Activated B cell treated with CpG ODN at 0.5 μM for 24 hours (primary cell): ENCODE measurements at places on chromosomes 4 and X.

- H3K4me3 ChIP-seq, result no peak overlapping the region
- no peak overlapping the region for H3K27ac ChIP-seq
- no peaks in the 10 kb centered on the region for H3K27me3 ChIP-seq
- H3K4me1 ChIP-seq, result peaks cover 10% of the 10 kb centered on the region
- no peaks in the 10 kb centered on the region for H3K36me3 ChIP-seq
These were observed 46.9 kb downstream of the SH2D1A start for GRCh38 chrX:124393238-124393637.

DNA sequence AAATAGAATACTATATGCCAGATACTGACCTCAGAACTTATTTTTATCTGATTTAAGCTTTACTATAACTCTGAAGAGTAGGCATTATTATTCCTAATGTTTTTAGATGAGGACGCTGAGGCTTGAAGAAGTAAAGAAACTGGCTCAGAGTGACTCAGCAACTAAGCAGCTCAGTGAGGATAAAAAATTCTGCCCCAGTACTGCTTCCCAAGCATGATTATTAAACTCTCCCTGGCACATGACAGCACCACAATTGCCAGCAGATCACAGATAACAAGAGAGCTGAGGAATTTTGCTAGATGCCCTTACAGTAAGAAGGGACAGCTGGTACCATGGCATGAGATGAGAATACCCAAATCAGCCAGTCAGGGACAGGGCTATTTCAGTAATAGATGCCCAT is 219.4 kb downstream of the NKX6-1 start:
- DNase-seq, result no peak
- H3K27me3 ChIP-seq, result no peaks in the 10 kb centered on the region
- H3K27ac ChIP-seq, result no peak overlapping the region
- H3K36me3 ChIP-seq, result no peaks in the 10 kb centered on the region

- H3K27ac ChIP-seq, result no peak overlapping the region
- no peak overlapping the region for H3K4me3 ChIP-seq
- H3K36me3 ChIP-seq, result no peaks in the 10 kb centered on the region
- peaks cover 29% of the 10 kb centered on the region for H3K27me3 ChIP-seq
- DNase-seq, result no peak
- peaks cover 29% of the 10 kb centered on the region for H3K4me1 ChIP-seq
These were observed 36.6 kb upstream of the WDR1 start for GRCh38 chr4:10153161-10153560.

GRCh38 chr4:2831611-2832308 is 11.9 kb upstream of the ADD1 start:
- DNase-seq, result peak; percentile 17
- peak overlapping the region; percentile 83 for H3K27ac ChIP-seq
- peaks cover 42% of the 10 kb centered on the region for H3K36me3 ChIP-seq
- H3K27me3 ChIP-seq, result no peaks in the 10 kb centered on the region
- H3K4me3 ChIP-seq, result peak overlapping the region; percentile 67
- peaks cover 52% of the 10 kb centered on the region for H3K4me1 ChIP-seq

GRCh38 chrX:136911253-136911652 is 30.7 kb upstream of the RBMX start:
- peaks cover 6% of the 10 kb centered on the region for H3K4me1 ChIP-seq
- H3K4me3 ChIP-seq, result no peak overlapping the region
- DNase-seq, result no peak
- no peaks in the 10 kb centered on the region for H3K27me3 ChIP-seq
- peaks cover 4% of the 10 kb centered on the region for H3K36me3 ChIP-seq

DNA sequence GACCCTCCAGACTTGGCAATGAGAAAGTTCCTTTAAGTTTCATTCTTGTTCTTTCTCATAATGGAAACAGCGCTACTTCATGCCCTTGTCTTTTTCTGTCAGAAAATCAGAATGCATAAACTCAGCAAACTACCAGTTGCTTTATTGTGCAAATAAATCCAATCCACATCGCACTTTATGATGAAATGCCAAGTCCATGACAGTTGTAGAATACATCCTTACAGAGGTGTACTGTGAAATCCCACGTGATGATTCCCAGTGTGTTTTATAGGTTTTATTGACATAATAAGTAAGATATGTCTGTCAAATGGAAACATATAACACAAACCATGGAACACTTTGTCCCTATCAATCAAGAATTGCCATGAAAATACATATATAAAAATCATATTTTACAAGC is 295.0 kb downstream of the PCDH7 start:
- H3K27ac ChIP-seq, result no peak overlapping the region
- DNase-seq, result no peak
- H3K4me3 ChIP-seq, result no peak overlapping the region
- no peaks in the 10 kb centered on the region for H3K4me1 ChIP-seq

- no peak overlapping the region for H3K4me3 ChIP-seq
- no peaks in the 10 kb centered on the region for H3K4me1 ChIP-seq
- H3K36me3 ChIP-seq, result no peaks in the 10 kb centered on the region
- H3K27me3 ChIP-seq, result no peaks in the 10 kb centered on the region
- H3K27ac ChIP-seq, result no peak overlapping the region
These were observed 38.6 kb upstream of the NEIL3 start for GRCh38 chr4:177271091-177271490.

- no peak overlapping the region for H3K4me3 ChIP-seq
- no peaks in the 10 kb centered on the region for H3K36me3 ChIP-seq
- H3K4me1 ChIP-seq, result no peaks in the 10 kb centered on the region
- no peak for DNase-seq
- H3K27me3 ChIP-seq, result no peaks in the 10 kb centered on the region
These were observed 102.3 kb upstream of the S100G start for GRCh38 chrX:16547644-16548043.

GRCh38 chrX:69277369-69277990 is 112.2 kb upstream of the PJA1 start:
- DNase-seq, result no peak
- H3K27me3 ChIP-seq, result peaks cover 4% of the 10 kb centered on the region
- H3K36me3 ChIP-seq, result no peaks in the 10 kb centered on the region
- H3K27ac ChIP-seq, result no peak overlapping the region

GRCh38 chrX:108494406-108495090 is 54.9 kb downstream of the COL4A5 start:
- H3K4me1 ChIP-seq, result no peaks in the 10 kb centered on the region
- no peaks in the 10 kb centered on the region for H3K27me3 ChIP-seq
- H3K4me3 ChIP-seq, result no peak overlapping the region
- DNase-seq, result no peak
- H3K36me3 ChIP-seq, result no peaks in the 10 kb centered on the region
- H3K27ac ChIP-seq, result no peak overlapping the region

- DNase-seq, result no peak
- H3K27ac ChIP-seq, result peak overlapping the region; percentile 79
- peaks cover 22% of the 10 kb centered on the region for H3K36me3 ChIP-seq
- peak overlapping the region; percentile 72 for H3K4me3 ChIP-seq
- H3K4me1 ChIP-seq, result peaks cover 90% of the 10 kb centered on the region
These were observed 90.8 kb downstream of the IRF2 start for GRCh38 chr4:184383497-184384055.

GRCh38 chr4:127149086-127149485 is 483.7 kb upstream of the INTU start:
- H3K4me3 ChIP-seq, result no peak overlapping the region
- H3K27ac ChIP-seq, result no peak overlapping the region
- no peaks in the 10 kb centered on the region for H3K4me1 ChIP-seq
- H3K36me3 ChIP-seq, result no peaks in the 10 kb centered on the region

- H3K27ac ChIP-seq, result no peak overlapping the region
- no peaks in the 10 kb centered on the region for H3K4me1 ChIP-seq
- no peak for DNase-seq
These were observed 27.7 kb upstream of the RPL34 start for GRCh38 chr4:108592674-108592986.

- no peak for DNase-seq
- H3K27ac ChIP-seq, result peak overlapping the region; percentile 74
- no peak overlapping the region for H3K4me3 ChIP-seq
- no peaks in the 10 kb centered on the region for H3K36me3 ChIP-seq
- no peaks in the 10 kb centered on the region for H3K27me3 ChIP-seq
- H3K4me1 ChIP-seq, result peaks cover 50% of the 10 kb centered on the region
These were observed 65.8 kb upstream of the MSN start for GRCh38 chrX:65601530-65602220.

GRCh38 chrX:43964936-43965335 is 8.3 kb downstream of the NDP start:
- no peak for DNase-seq
- no peaks in the 10 kb centered on the region for H3K4me1 ChIP-seq
- H3K27me3 ChIP-seq, result no peaks in the 10 kb centered on the region
- no peaks in the 10 kb centered on the region for H3K36me3 ChIP-seq

DNA sequence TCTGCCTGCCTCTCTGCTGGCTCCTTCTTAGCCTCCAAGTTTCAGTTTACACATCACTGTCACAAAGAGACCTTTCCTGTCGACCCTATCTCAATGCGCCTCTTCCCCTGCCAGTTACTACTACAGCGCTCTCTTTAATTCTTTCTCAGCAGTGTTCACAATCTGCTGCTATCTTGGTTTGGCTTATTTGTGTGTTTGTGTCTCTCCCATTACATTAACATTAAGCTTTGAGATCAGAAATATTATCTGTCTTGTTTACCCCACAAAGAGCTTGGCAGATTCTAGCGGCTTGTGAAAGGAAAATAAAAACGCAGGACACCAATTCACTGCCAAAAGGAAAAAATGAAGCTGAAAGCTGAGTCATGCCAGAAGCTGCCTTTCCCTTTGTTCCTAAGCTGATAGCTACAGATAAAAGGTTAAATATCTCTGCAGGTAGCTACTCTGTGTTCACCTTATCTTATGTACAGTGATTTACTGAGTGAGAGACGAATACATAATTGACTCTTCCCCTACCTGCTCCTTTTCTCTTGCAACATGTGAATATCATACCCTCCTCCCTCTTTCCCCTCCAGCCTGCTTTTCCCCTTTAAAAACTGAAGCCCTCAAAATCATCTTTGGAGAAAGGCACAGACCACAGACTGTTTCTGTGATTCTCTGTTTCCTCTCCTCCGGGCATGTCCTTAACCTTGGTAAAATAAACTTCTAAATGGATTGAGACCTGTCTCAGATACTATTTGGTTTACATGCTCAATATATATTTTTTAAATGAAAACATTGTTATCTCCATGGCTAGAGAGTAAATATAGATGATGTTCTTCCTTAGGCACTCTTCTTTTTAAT is 19.3 kb upstream of the SLC9A7 start:
- H3K27me3 ChIP-seq, result no peaks in the 10 kb centered on the region
- no peak overlapping the region for H3K4me3 ChIP-seq
- H3K4me1 ChIP-seq, result no peaks in the 10 kb centered on the region
- no peaks in the 10 kb centered on the region for H3K36me3 ChIP-seq

DNA sequence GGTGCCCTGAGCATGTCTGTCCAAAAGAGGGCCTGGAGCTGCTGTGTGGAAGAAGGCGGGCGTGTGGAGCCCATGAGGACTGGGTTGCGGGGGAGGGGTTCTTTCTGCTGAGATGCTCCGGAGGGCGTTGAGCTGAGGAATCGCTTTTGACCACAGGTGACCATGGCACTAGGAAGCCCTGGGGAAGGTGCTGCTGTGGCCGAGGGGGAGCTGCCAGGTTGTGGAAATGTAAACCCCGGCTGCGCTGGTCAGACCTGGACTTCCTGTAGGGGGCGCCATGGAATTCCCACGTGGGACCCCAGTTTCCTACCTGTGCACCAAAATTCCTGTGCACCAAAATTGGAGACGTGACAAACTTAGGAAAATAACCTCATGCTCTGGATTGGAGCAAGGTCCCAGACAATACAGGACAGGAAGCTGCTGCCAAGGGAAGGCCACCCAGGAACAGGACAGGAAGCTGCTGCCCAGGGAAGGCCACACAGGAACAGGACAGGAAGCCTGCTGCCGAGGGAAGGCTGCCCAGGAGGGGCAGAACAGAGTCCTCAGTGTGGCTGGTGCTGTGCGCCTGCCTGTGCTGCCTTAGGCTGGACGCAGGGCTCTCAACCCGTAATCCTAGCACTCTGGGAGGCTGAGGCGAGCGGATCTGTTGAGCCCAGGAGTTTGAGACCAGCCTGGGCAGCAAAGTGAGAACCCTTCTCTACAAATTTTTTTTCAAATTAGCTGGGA is 28.4 kb upstream of the UVSSA start:
- no peaks in the 10 kb centered on the region for H3K27me3 ChIP-seq
- H3K4me1 ChIP-seq, result no peaks in the 10 kb centered on the region
- no peak overlapping the region for H3K4me3 ChIP-seq
- H3K27ac ChIP-seq, result no peak overlapping the region
- no peak for DNase-seq

- no peaks in the 10 kb centered on the region for H3K36me3 ChIP-seq
- peak overlapping the region; percentile 85 for H3K27ac ChIP-seq
- no peaks in the 10 kb centered on the region for H3K27me3 ChIP-seq
- H3K4me3 ChIP-seq, result no peak overlapping the region
- peaks cover 58% of the 10 kb centered on the region for H3K4me1 ChIP-seq
- no peak for DNase-seq
These were observed 20.1 kb upstream of the SASH3 start for GRCh38 chrX:129759576-129760061.

DNA sequence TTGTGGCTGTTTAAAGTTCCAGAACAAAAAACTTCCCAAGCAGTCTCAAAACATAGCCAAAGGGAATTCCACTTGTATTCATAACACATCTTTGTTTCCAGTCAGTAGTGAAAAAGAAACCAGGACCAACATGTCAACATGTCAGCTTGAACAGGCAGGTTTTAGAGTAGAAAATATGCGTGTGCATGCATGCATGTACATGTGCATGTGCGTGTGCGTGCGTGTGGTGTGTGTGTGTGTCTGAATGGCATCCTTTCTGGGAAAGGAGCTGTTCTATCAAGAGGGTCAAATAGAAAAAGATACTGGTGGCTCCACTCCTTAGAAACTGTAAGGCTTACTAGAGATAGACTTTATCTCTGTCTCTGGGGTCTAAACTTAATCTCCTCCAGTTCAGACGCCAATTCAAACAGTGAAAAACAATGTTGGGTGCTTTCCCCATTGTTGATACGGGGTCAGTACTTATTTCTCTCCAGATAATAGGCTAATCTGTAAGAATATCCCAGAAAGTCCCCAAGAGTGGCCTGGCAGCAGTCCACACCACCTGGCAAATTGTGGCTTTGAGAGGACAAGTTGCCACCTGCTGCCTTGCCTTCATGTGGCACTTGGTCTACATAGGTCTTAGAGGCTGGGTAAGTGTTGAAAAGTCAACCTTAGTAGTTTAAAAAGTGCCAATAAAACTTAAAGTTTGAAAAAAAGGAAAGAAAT is 110.4 kb downstream of the SCD5 start:
- H3K4me1 ChIP-seq, result no peaks in the 10 kb centered on the region
- H3K27ac ChIP-seq, result no peak overlapping the region
- H3K4me3 ChIP-seq, result no peak overlapping the region
- H3K36me3 ChIP-seq, result no peaks in the 10 kb centered on the region
- DNase-seq, result no peak

DNA sequence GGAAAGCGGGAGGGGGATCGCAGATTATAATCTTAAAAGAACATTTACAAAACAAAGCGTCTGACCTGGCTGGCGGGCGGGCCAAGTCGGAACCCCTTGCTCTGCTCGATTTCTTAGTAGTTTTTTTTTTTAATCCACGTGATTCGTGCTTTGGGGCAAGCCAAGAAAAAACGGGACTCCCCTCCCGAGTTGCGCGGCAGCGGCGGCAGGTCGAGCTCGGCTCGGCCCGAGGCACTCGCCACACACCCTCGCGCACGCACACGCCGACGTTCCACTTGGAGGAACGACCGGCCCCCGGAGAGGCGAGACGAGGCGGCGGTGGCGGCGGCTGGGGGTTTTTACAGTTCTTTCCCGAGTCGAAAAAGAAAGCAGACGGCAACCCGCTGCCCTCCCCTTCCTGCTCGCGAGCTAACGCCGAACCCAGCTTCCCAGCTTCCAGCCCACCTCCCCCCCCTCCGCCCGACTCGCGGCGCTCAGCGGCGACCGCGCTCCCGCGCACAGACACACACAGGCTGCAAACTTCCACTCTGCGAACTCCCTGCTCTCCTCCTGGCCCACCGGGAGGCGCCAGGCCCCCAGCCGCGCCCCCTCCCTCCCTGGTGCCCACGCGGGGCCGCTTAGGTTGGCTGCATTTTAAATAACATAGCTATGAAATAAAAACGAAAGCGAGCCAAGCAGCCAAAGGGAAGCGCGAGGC is 1.2 kb downstream of the BCOR start:
- H3K4me3 ChIP-seq, result peak overlapping the region; percentile 89
- H3K27ac ChIP-seq, result peak overlapping the region; percentile 89
- peak; percentile 57 for DNase-seq
- H3K4me1 ChIP-seq, result peaks cover 38% of the 10 kb centered on the region
- H3K27me3 ChIP-seq, result no peaks in the 10 kb centered on the region
